ENCODE measurements at places on chromosomes 6 and 20.
A peak's percentile ranks its signal among the peaks of the same experiment; 100 is the strongest.

- DNase-seq, result no peak
Measured at GRCh38 chr20:62999580-62999979, 7.2 kb downstream of the BHLHE23 start.

GRCh38 chr6:142943711-142944123 lies 1.3 kb downstream of the HIVEP2 start:
- DNase-seq, result peak; percentile 76

DNA sequence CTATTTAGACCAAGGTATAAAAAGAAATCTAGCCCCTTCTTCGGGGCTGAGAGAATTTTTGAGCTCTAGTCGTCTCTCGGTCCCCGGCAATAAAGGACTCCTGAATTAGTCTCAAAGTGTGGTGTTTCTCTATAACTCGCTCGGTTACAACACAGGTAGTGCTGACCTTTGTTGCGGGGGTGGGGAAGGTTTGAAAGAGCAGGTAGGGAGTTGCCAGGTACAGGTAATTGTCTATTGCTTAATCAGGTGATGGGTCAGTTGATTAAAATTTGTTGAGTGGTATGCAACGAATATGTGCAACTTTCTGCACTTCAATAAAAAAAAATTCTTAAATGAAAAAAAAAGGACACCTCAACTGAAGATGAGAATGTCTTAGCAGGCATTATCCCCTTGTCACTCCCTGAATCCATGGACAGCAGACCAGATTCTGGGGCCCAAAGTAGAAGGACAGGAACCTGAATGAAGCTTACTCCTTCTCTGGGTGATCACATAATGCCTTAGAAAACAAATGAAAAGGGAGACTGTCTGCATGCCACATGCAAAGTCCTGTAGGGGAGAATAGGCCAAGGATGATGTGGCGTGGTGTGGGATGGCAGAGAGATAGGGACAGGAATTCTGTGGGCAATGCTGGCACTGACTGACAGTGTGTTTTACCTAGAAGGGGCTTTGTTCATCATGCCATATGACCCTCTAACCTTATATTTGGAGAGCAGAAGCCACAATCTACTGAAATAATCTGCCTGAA lies 157.6 kb upstream of the OLIG3 start:
- no peak for DNase-seq

- DNase-seq, result no peak
Measured at GRCh38 chr20:57573894-57574293, 13.0 kb downstream of the PCK1 start.

- no peak for DNase-seq
Measured at GRCh38 chr6:27332692-27333641, 20.9 kb upstream of the POM121L2 start.

Measured in coronary artery (tissue), 2 donors.